ENCODE measurements at places on chromosomes 3 and 15. TPM values are rescaled to one million over a fixed set of nuclear protein-coding genes. Genes with fewer than 3 reads are reported as not detected.

The VILL gene
- total RNA-seq = 121 TPM

- no peak for DNase-seq
Observed at GRCh38 chr15:25909325-25909724, 46.2 kb upstream of the ATP10A start.

GRCh38 chr15:59194639-59195325 is 11.9 kb upstream of the LDHAL6B start:
- DNase-seq = no peak

The DPPA2 gene
- not detected for total RNA-seq

- DNase-seq = peak; percentile 34
Observed at GRCh38 chr3:172285844-172286243, 162.4 kb downstream of the GHSR start.

- no peak for DNase-seq
Observed at GRCh38 chr15:91409387-91409786, 309.3 kb downstream of the SV2B start.

DNA sequence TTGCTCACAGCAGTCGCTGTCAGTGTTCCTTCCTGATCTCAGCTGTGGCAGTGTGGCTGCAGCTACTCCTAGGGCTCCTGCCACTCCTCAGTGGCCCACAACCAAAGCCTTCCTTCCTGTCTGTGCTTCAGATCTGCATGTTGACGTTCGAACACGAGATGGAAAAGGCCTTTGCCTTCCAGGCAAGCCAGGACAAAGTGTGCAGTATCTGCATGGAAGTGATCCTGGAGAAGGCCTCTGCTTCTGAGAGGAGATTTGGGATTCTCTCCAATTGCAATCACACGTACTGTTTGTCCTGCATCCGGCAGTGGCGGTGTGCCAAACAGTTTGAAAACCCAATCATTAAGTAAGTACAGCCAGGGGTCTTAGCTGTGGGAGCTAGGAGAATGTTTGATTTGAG is 17.8 kb downstream of the MKRN2 start:
- DNase-seq = no peak

The GHSR gene
- not detected for total RNA-seq

The UBXN7 gene
- 11.8 TPM for total RNA-seq

The IL20RB gene
- total RNA-seq = 291 TPM

The CTXN2 gene
- total RNA-seq = not detected

- DNase-seq = no peak
Observed at GRCh38 chr3:150538324-150539208, 7.7 kb downstream of the SERP1 start.

- DNase-seq = no peak
Observed at GRCh38 chr3:11982341-11982941, 21.7 kb upstream of the SYN2 start.

DNA sequence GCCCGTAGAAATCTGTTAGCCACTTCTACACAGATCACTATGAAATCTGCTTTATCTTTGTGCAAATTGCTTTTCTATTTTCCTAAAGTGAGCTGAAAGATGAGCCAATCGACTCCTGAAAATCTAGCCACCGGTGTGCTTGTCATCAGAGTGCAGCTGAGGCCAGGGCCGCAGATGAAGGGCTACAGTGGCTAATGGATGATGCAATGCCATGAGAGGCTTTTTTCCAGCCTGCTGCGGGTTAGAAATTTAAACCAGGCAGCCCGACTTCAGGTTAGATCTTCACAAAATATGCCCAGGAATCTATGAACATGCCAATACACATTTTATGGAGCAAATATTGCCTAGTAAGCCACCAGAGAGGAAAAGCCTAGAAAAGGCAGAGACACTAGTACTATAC is 948.2 kb upstream of the CFAP20DC start:
- DNase-seq = no peak

- DNase-seq = no peak
Observed at GRCh38 chr3:12963922-12964701, 109.1 kb downstream of the IQSEC1 start.

The GABRR3 gene
- total RNA-seq = not detected

DNA sequence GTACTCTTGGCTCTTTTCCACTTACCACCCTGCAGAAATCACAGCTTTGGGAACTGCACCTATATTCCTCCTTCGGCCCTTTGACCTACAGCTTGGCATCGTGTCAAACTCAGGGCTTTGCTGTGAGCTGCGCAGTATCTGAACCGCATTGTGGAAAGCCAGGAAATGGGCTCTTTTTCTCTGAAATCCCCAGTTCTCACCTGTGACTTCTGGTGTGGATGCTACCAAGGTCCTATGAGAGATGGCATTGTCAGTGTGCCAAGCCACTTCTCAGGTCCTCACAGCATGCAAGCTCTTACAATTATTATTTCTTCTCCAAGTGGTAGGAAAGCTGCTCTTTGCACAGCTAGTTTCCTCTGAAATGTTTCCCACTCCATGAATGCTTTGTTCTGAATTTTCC is 450.6 kb upstream of the TBL1XR1 start:
- no peak for DNase-seq

The SMCO1 gene
- total RNA-seq = not detected

The CHRFAM7A gene
- total RNA-seq = 0.51 TPM

DNA sequence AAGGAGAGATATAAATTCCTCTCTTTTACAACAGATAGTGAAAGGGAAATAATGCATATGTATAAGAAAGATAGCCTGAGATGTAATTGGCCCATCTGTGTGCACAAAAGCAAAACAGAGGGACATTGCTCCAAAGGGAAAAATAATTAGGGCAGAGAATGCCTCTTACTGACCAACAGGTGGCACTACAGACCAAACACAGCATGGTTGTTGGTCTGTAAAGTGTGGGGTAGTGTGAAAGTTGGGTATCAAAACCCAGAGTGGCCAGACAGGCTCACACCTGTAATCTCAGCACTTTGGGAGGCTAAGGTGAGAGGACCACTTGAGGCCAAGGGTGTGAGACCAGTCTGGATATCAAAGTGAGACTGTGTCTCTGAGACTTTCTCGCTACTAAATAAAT is 4.5 kb upstream of the TLNRD1 start:
- DNase-seq = peak; percentile 18

The EXD1 gene
- total RNA-seq = under 0.01 TPM

- peak; percentile 58 for DNase-seq
Observed at GRCh38 chr3:180698760-180699270, 19.5 kb upstream of the CCDC39 start.

The LMAN1L gene
- under 0.01 TPM for total RNA-seq

GRCh38 chr15:101026656-101027272 is 107.6 kb downstream of the LRRK1 start:
- DNase-seq = no peak

The TGM5 gene
- total RNA-seq = 1.8 TPM

GRCh38 chr3:28847736-28848135 is 433.1 kb upstream of the RBMS3 start:
- no peak for DNase-seq

DNA sequence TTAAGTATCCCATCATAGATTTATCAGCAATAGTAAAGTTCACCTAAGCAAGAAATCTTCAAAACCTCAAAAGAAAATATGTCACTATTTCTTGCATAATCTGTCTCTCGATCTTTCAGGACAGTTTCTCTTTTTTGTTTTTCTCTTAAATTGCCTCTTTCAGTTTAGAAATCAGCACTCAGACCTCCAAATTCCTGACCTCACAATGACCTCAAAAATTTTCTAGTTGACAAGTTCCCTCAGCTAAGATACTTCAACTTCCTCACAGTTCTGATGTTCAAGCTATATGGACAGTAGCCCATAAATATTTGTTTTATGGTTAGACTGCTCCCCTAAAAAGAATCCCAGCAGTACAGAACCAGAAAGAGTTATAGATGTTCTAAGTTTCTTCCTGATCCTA is 24.1 kb downstream of the SLC24A5 start:
- DNase-seq = no peak

DNA sequence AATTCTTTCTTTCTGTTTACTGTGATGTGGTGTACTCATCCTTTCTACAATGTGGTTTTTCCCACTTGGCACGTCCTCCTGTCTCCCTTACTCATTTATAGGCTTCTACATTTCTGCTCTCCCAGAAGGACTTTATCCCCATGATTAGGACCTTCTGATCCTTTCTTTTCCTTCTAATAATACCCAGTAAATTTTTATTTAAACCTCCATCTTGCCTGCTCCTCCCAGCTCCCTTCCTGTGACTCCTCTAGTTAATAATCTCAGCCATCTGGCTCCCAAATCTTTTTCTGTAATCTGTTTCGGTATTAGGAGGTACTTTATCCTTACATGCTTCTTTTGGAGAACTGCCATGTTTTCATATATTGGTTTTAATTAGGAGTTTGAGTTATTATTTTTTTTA is 11.2 kb upstream of the P2RY1 start:
- no peak for DNase-seq

The TASOR gene
- 45.0 TPM for total RNA-seq

The IMPG2 gene
- 0.13 TPM for total RNA-seq

- DNase-seq = no peak
Observed at GRCh38 chr3:42906848-42907183, 874 bp downstream of the ZNF662 start.

DNA sequence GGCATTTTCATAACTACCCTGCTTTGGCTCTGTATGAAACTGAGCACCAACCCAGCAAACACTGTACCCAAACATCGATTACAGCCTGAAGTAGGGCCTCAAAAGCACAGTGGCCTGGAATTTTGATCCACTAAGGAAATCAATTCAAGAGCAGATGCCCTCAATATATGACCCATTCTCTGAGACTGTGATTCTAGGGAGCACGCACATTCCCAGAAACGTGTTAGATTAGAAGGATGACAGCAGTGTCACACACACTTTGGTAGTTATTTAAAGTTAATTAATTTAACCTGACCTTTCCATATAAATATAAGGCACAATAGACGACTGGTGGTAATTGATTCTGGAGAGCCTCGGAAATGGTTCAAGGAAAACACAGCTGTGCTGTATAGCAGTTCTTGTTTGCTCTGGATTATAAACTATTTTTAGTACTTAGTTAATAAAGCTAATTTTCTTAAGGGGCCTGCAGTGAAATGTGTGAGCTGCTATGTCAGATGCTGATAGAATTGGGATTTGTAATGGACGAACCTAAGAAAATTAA is 126.3 kb upstream of the ZNF385D start:
- DNase-seq = no peak

DNA sequence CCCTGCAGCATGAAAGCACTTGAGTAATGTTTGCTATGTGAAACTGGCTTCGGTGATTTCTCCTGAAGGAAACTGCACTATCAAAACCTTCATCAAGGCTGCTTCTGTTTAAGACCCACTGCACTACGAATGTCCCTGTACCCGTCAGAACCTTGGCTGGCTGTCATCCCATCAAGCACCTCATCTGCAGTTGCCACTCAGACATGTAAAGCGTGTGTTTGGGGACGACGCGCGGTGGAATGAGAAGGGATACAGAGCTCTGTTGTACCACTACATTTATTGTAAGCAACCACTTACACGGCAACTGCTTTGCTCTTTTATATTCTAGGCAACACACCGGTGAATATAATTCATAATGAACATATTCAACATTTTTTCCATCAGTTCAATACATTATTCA is 147.6 kb downstream of the TIGIT start:
- DNase-seq = no peak

DNA sequence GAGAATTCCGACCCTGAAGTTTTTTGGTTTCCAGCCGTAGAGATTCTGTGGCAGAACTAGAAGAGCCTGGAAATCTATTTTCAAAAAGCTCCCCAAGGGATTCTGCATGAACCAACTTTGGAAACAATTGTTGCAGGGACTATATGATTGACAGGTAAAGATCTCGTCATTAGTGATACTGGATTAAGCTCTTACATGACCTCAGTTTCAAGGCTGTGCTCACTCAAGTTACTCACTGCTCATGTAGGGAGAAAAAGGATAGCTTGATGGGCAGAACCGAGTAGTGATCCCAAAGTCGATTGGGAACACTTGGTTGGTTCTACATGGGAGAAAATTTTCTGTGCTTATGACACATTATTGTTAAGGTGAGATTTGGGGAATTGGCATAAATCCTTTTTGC is 142.3 kb upstream of the RASGRP1 start:
- DNase-seq = peak; percentile 72

DNA sequence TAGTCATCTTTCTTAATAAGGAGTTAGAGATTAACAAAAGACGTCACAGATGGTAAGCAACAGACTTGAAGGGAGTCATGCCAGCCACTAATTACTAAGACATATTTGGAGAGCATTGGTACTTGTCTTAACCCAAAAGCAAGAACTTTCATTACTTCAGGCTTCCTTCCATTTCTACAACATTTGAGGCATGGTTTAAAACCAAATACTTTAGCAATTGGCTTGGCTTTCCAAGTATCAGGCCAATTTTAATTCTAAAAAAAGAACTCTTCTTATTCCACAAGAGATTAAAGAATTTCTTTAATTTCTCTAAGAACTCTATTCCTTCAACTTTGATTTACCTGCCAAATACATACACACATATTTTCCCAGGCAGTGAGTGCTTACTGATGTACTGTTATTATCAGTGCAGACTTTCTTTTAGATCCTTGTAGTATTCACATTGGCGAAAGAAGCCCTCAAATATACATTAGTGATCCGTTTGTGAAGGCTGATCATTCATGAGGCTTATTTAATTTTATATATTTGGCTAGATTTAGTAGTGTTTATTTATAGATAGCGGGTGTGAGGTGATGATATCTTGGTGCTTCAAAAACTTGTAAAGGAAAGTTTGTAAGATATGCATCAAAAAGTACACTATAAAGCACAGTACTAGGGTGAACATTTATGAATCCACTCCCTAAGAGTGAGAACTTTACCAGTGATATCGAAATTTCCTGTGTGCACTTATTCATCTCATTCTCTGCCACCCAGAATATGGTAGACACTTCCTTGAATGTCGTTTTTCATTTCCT is 229.2 kb downstream of the MFSD1 start:
- DNase-seq = no peak

GRCh38 chr3:13600950-13601691 is 52.2 kb downstream of the FBLN2 start:
- peak; percentile 99 for DNase-seq

The PTPN9 gene
- 17.4 TPM for total RNA-seq

DNA sequence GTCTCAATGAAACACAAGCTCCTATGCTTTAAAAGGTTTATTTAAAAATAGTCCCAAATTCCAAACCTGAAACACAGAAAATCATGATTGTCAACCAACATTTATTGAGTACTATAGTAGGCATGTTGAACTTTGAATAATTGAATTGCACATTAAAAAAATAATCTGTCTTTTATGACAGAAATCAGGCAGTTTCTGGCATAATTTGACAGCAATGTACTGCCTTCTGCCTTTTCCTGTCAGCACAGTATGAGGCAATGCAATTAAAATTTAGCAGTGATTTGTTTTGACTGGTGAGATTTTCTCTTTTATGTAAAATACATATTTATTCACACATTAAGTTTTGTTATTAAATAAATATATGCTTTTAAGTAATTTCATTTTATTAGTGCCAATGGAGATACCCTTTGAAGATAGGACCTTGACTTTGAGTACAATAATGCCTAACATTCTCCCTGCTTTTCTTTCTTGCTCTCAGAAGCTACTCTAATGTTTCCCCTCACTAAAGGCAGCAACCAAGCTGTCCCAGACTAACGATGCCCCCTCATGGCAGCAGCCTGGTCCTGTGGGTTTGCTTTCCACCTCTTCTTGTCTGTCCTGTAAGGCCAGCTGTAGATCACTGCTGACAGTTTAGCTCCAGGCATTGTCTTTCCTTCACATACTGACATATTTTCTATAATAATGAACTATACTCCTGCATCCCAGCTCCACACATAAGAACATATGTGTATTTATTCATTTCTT is 346.7 kb downstream of the IL20RB start:
- no peak for DNase-seq

All from bronchial epithelial cell (primary cell).